ENCODE measurements at places on chromosomes 1 and 21.

DNA sequence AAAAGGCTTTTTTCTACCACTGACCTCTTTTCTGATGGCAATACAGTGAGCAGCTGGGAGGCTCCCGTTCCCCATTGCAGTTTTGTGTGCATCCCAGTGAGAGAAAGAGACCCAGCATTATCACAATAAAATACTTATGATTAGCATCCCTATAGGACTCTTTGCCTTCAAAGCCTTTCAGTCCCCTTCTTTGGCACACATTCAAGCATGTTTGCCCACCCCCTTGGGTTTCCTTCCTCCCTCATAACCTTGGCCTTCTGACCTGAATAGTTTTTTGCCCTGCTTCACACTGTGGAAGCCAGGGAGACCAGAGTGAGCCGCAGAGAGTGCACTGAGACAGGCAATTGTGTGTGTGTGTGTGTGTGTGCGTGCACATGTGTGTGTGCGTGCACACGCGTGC is 13.2 kb upstream of the PLXNA2 start:
- H3K27me3 ChIP-seq = peaks cover 22% of the 10 kb centered on the region
- peaks cover 13% of the 10 kb centered on the region for H3K4me1 ChIP-seq
- H3K36me3 ChIP-seq = no peaks in the 10 kb centered on the region
- H3K4me3 ChIP-seq = no peak overlapping the region
- DNase-seq = no peak
- H3K27ac ChIP-seq = no peak overlapping the region

- peaks cover 12% of the 10 kb centered on the region for H3K4me1 ChIP-seq
- H3K36me3 ChIP-seq = no peaks in the 10 kb centered on the region
- peak overlapping the region; percentile 93 for H3K27ac ChIP-seq
- peak; percentile 15 for DNase-seq
- H3K4me3 ChIP-seq = peak overlapping the region; percentile 98
- H3K27me3 ChIP-seq = no peaks in the 10 kb centered on the region
Measured at GRCh38 chr21:32726839-32727686, 750 bp downstream of the SYNJ1 start.

DNA sequence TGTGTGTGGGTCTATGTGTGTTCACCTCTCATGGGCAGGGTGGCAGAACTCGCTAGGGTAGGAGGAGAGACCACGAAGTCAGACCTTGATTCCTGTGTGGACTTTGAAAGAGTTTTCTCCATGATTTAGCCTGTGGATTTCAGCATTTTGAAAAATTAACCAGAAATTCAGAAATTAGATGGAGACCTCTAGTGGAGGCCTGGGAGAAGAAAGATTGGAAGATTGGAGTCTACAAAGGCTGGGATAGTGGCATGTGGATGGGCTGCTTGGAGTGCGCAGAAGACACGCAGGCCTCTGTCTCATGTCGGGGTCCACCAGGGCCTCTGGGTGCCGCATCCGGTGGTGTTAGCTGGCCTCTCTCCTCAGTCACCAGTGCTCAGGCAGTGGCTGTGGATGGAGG is 18.9 kb upstream of the IGSF5 start:
- no peak overlapping the region for H3K27ac ChIP-seq
- no peak for DNase-seq
- H3K27me3 ChIP-seq = no peaks in the 10 kb centered on the region
- H3K4me1 ChIP-seq = no peaks in the 10 kb centered on the region

GRCh38 chr1:29487291-29487690 is 251.0 kb downstream of the PTPRU start:
- no peak overlapping the region for H3K27ac ChIP-seq
- H3K36me3 ChIP-seq = no peaks in the 10 kb centered on the region
- no peak overlapping the region for H3K4me3 ChIP-seq
- DNase-seq = no peak
- H3K4me1 ChIP-seq = peaks cover 4% of the 10 kb centered on the region

GRCh38 chr1:81452693-81453366 is 347.9 kb upstream of the ADGRL2 start:
- no peak for DNase-seq
- no peaks in the 10 kb centered on the region for H3K36me3 ChIP-seq
- H3K27ac ChIP-seq = no peak overlapping the region
- peaks cover 9% of the 10 kb centered on the region for H3K4me1 ChIP-seq
- no peak overlapping the region for H3K4me3 ChIP-seq

DNA sequence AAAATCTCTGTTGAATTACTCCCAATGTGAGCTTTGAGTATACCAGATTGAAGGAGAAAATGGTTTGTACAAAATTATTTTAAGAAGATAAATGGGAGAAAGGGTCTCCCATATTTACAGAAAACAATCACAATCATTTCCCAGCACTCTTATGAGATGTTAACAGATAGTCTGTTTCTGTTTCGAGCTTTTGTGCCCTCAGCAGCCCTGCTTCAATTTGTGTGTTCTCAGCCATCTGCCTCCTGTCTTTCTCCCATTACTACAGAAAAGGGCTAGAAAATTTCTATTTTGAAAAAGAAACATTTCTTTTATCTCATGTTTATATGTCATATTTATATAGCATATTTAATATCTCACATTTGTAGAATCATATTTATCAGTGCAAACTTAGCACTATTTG is 498.4 kb downstream of the TTLL7 start:
- H3K27me3 ChIP-seq = no peaks in the 10 kb centered on the region
- H3K36me3 ChIP-seq = no peaks in the 10 kb centered on the region
- H3K4me3 ChIP-seq = no peak overlapping the region

- peaks cover 15% of the 10 kb centered on the region for H3K36me3 ChIP-seq
- H3K4me1 ChIP-seq = peaks cover 3% of the 10 kb centered on the region
- H3K27ac ChIP-seq = no peak overlapping the region
- H3K4me3 ChIP-seq = no peak overlapping the region
- no peaks in the 10 kb centered on the region for H3K27me3 ChIP-seq
Measured at GRCh38 chr1:205794011-205794730, 18.8 kb downstream of the SLC41A1 start.

DNA sequence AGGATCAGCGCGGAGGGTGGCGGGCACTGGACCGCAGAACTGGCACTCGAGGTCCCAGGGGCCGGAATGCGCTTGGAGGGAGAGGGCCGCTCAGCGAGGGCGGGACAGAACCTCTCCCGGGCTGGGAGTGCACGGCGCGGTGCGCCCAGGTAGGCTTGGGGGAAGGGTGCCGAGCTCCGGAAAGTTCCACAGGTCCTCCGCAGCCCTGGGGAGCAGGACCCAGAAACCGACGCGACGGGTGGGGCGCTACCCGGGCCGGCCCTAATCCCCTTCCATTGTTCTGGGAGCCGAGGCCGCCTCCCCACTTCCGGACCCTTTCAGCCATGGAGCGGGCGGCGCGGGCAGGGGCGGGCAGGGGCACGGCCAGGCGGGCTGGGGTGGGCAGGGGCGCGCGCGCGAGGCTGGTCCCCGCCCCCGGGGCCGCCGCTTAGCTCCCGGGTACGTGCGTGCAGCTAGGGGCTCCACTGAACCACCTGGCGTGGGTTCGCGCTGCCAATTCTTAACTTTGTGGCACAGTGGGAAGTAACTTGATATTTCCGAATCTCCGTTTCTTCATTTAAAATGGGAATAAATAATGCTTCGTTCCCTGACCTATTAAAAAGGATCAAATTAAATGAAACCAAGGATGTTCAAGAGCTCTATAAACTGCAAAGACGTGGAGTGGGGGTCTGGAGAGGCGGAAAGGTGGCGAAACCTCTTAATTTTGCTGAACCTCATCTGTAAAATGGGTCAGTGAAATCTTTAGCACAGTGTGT is 20.7 kb downstream of the LGR6 start:
- peaks cover 77% of the 10 kb centered on the region for H3K27me3 ChIP-seq
- no peak for DNase-seq
- peaks cover 5% of the 10 kb centered on the region for H3K4me1 ChIP-seq
- H3K4me3 ChIP-seq = peak overlapping the region; percentile 79
- no peaks in the 10 kb centered on the region for H3K36me3 ChIP-seq

DNA sequence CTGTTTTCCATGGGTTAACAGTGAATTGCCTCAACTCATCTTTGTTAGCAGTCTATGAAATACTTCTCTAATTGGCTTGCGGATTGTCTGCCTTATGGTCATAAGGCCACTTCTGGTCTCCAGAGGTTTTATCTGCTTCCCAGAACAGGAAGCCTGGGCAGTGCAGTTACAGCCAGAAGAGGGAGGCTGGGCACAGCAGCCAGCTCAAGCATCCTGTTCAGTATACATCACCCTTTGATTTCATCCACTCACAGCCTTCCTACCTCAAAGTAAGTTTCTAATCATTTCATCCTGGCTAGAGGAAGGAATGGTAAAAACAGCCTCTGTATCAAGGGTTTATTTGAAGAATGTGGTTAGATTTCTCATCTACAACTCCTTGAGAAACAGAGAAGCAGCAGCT is 311.5 kb upstream of the DEPDC1 start:
- no peaks in the 10 kb centered on the region for H3K36me3 ChIP-seq
- H3K4me1 ChIP-seq = no peaks in the 10 kb centered on the region
- no peak for DNase-seq
- H3K4me3 ChIP-seq = no peak overlapping the region
- H3K27me3 ChIP-seq = no peaks in the 10 kb centered on the region
- no peak overlapping the region for H3K27ac ChIP-seq

GRCh38 chr1:5754817-5755551 is 237.2 kb downstream of the NPHP4 start:
- peaks cover 22% of the 10 kb centered on the region for H3K27me3 ChIP-seq
- H3K4me1 ChIP-seq = no peaks in the 10 kb centered on the region
- H3K27ac ChIP-seq = no peak overlapping the region
- H3K36me3 ChIP-seq = no peaks in the 10 kb centered on the region

GRCh38 chr1:166170075-166170474 is 3.3 kb upstream of the FAM78B start:
- peaks cover 11% of the 10 kb centered on the region for H3K4me1 ChIP-seq
- no peak for DNase-seq
- H3K4me3 ChIP-seq = no peak overlapping the region

GRCh38 chr1:41662061-41662764 is 177.7 kb upstream of the EDN2 start:
- no peaks in the 10 kb centered on the region for H3K36me3 ChIP-seq
- H3K27ac ChIP-seq = no peak overlapping the region
- peaks cover 77% of the 10 kb centered on the region for H3K27me3 ChIP-seq
- H3K4me1 ChIP-seq = peaks cover 2% of the 10 kb centered on the region

DNA sequence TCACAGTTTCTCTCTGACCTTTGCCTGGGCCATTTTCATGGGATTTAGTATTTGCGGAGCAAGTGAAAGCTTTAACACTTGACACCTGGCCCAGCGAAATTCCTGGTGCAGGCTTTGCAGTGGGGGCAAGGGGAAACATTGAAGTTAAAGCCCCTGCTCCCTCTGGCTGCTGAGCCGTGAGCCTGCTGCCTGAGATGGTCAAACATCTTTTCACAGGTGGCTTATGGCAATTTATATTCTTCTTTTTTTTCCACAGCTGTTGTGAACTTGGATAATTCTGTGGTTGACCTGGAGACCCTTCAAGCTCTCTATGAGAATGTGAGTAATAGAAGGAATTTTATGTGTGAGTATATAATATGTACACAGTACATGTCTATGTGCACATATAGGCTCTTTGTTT is 202.9 kb downstream of the FMN2 start:
- H3K27ac ChIP-seq = no peak overlapping the region
- peaks cover 14% of the 10 kb centered on the region for H3K4me1 ChIP-seq
- DNase-seq = no peak
- H3K27me3 ChIP-seq = no peaks in the 10 kb centered on the region
- no peaks in the 10 kb centered on the region for H3K36me3 ChIP-seq
- H3K4me3 ChIP-seq = no peak overlapping the region

DNA sequence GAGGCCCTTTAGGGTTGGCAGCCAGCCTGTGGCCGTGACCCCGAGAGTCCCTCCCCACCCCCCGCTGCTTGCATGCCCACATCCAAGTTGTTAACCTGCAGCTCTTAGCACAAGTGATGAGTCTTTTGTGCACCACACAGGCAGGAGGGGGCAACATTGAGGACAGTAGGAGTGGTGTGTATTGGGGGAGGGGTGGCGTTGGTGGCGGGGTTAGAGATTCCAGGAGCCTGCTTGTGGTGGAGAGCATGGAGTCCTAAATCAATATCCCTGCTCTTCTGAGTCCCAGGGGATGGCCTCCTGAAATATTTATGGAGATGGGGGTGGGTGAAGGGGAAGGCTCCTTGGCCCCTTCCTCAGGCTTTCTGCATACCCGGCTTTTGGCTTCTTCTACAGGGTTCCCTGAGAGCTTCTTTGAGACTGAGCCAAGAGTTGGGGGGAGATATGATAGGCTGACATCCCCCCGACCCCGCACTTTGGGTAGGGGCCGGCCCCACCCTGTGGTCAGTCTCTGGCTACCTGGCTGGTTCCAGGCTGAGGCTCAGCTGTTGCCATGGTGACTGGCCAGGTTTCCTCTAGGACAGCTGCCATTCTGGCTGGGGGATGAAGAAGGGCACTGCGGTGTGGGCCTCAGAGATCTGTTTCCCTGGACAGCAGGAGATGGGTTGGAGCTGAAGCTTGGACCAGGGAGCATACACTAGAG is 5.0 kb downstream of the CHRNB2 start:
- no peaks in the 10 kb centered on the region for H3K36me3 ChIP-seq
- peaks cover 3% of the 10 kb centered on the region for H3K4me1 ChIP-seq
- H3K27me3 ChIP-seq = peaks cover 25% of the 10 kb centered on the region
- no peak overlapping the region for H3K4me3 ChIP-seq
- DNase-seq = no peak
- peak overlapping the region; percentile 57 for H3K27ac ChIP-seq

DNA sequence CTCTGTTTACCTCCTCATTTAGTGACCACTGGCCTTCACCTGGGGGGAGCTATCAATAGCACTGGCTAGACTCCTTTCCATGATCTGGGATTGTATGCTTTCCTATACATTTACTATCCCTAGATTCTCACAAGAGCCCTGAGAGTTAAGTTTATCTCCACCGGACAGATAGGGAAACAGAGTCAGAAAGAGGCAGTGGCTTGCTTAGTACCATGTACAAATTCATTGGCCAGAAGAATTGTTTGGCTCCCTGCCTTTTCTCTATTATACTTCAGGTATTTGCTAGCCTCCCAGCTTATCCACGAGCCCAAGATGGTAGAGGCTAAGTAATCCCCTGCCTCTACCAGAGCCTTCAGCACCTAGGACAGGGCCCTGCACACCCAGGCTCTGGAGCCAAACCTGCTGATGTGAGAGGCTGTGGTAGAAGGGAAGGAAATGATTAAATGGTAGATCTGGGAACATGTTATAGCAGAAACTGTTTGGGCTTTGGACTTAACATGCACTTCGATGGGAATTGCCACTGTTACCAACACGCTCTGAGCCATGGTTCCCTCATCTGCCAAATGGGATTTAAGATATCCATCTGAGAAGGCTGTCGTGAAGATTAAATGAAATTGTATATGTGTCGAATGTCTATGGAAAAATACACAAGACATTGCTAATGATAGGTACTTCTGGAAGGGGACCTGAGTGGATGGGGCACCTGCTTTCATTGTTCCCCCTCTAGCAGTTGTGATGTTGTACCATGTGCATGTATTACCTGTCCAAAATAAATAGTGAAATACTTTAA is 3.1 kb upstream of the BLACAT1 start:
- H3K27me3 ChIP-seq = peaks cover 27% of the 10 kb centered on the region
- H3K4me3 ChIP-seq = no peak overlapping the region
- peaks cover 6% of the 10 kb centered on the region for H3K4me1 ChIP-seq
- no peak overlapping the region for H3K27ac ChIP-seq

- H3K27ac ChIP-seq = no peak overlapping the region
- no peaks in the 10 kb centered on the region for H3K4me1 ChIP-seq
- no peak overlapping the region for H3K4me3 ChIP-seq
- no peak for DNase-seq
- H3K36me3 ChIP-seq = peaks cover 38% of the 10 kb centered on the region
- H3K27me3 ChIP-seq = no peaks in the 10 kb centered on the region
Measured at GRCh38 chr1:156268336-156268735, 14.3 kb downstream of the SMG5 start.

- H3K27me3 ChIP-seq = peaks cover 5% of the 10 kb centered on the region
- H3K27ac ChIP-seq = no peak overlapping the region
- DNase-seq = no peak
- no peaks in the 10 kb centered on the region for H3K36me3 ChIP-seq
Measured at GRCh38 chr1:87284456-87285240, 44.0 kb upstream of the LMO4 start.

All from progenitor cell of endocrine pancreas (in vitro differentiated cells).